Femur (tissue), 1 donor: ENCODE measurements at places on chromosomes 4 and X.

GRCh38 chr4:40149960-40150385 is 46.9 kb upstream of the RHOH start:
- peak; percentile 32 for DNase-seq

- DNase-seq = peak; percentile 48
These were observed 14.7 kb upstream of the CT55 start for GRCh38 chrX:135185795-135186443.

GRCh38 chr4:102454268-102454667 is 46.9 kb upstream of the NFKB1 start:
- DNase-seq = no peak

- no peak for DNase-seq
These were observed 83.8 kb downstream of the LUZP4 start for GRCh38 chrX:115373308-115373707.

DNA sequence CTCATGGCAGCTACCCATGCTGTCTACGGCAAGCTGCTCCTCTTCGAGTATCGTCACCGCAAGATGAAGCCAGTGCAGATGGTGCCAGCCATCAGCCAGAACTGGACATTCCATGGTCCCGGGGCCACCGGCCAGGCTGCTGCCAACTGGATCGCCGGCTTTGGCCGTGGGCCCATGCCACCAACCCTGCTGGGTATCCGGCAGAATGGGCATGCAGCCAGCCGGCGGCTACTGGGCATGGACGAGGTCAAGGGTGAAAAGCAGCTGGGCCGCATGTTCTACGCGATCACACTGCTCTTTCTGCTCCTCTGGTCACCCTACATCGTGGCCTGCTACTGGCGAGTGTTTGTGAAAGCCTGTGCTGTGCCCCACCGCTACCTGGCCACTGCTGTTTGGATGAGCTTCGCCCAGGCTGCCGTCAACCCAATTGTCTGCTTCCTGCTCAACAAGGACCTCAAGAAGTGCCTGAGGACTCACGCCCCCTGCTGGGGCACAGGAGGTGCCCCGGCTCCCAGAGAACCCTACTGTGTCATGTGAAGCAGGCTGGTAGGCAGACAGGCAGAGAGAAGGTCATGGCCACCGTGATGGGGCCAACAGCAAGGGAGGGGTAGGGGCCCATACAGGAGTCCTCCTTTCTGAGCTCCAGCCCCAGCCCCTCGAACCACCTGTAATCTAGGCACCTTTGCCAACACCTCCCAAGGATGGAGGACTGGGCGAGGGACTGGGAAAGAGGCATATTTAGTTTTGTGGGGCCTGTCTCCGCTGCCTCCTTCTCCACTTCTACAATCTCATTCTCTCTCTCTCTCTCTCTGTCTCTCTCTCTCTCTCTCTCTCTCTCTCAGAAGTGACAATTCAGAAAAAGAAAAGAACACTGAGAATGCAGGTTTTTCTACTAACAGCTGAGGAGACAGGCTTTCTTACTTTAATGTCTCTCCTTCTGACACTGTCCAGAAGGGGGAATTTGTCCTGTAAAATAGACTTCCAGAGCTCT is 4.7 kb upstream of the TSPYL2 start:
- DNase-seq = no peak

DNA sequence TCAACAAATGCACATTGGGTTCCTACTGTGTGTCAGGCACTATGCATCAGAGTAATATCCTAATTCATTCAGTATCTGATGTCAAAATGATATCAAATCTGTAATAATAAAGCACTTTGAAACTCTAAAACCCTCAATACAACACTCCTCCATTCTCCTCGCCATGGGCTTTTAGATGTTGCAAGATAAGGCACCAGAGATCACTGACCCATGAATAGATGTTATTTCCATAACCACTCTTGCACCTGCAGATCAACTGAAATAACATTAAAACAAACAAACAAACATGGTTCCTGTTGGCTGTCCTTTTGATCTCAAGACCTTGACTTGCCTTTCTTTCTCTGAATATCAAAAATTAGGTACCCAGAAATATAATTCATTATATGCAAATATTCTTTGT is 100.2 kb downstream of the MAB21L2 start:
- no peak for DNase-seq

DNA sequence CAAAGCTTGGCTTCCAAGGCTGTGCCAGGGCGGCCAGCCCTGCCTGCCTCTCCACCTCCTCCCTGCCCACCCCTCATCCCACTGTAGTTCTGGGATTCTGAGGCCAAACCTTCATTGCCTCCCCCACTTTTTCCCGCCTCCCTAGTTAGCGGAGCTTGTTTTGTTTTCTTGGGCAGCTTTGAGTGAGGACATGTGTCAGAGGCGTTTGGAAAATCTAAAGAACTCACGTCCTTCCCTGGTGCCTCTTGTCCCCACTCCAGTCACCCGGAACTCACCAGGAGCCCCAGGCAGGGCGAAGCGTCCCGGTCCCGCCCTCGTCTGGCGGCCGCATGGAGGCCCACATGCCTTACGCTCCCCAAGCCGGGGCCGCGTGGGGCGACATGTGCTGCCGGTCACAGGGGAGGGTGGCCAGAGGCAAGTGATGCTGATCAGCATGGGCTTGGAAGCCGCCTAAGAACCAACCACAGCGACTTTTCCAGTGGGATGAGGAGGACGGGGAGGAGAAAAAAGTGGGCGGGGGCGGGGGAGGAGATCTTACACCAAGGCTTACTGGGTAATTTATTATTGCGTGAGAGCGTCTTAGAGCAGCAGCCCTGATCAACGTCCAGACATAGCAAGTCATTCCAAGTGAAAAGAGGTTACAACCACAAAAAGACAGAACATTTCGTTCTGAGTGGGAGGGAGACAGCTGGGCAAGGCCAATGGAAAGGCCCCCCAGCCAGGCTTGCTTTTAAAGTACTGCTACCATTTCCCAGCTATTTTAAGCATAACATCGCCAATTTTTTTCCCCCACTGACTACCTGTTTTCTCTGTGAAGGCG is 48.5 kb downstream of the PRPS1 start:
- DNase-seq = peak; percentile 82

DNA sequence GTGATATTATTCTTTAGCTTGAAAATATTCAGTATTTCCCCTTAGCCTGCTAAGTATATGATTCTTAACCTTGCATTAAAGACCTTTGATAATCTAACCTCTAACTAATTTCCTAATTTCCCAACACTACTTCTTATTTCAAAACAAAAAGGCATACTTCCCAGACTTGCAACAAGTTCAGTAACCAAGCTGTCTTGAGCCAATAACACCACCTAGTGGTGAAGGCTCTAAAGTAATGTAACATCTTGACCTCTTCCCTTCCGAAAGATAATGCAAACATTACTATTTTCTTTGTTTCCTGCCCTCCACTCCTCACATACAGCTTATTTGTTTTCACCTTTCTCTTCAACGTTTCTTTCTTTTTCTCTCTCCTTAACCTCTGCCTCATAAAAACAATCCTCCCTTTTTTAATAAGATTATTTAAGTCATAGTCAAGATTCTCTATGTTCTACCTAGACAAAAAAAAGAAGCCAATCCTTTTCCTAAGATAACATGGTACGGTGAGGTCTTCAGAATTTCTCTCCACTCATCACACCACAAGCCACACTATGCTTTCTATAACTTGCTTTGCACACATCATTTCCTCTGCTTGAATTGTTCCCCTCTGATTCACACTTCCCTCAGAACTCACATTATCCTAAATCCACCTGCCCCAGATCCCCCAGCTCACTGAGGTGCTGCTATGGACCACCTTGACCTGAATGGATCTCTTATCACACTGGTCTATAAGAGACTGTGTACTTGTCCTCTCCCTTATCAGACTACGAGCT is 3.5 kb downstream of the FAT1 start:
- DNase-seq = no peak
